ENCODE measurements at places on chromosomes 5 and 9.

DNA sequence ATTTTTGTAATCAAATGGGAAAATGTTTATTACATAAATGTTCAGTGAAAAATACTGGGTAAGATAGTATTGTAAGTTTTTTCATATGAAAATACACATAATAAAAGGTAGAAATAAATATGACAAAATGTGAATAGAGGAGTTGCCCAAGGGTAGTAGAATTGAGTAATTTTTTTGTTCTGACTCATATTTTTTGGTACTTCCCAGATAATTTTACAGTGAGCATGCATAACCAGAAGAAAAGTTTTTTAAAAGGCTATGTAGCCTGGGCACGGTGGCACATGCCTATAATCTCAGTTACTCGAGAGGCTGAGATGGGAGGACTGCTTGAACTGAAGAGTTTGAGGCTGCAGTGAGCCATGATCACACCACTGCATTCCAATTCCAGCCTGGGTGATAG lies 116.9 kb downstream of the PIP5K1B start:
- DNase-seq, result no peak

GRCh38 chr9:135440620-135441019 lies 39.0 kb upstream of the PPP1R26 start:
- no peak for DNase-seq

DNA sequence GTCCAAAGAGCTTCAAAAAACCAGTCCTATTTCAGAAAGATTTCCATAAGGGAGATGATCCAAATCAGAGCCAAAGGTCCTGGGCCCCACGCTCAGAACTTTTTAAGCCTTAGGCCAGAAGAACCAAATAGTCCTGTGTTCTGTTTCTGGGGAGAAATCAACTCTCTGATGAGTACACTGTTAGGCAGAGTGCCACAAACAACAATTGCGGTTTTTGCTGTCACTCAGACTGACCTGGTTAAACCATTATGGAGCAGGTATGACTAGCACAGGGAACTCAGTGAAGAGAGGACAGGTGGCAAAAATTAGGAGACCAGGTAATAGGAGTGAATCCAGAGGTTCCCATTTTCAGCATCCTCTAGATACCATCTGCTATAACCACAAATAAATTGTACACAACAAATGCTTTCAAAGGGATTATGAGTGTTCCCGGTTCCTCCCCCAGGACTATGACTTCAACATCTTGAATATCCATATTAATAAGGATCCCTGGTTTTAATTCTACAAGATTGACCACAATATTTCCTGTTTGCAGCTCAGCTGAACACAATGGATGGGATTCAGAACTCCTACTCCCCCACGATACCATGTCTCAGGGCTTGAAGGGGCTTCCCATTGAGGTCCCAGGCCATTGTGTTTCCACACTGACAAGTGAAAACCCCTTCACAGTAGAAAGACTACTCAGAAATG lies 52.1 kb upstream of the FREM1 start:
- no peak for DNase-seq

- DNase-seq, result no peak
Measured at GRCh38 chr5:107941036-107941435, 270.3 kb upstream of the EFNA5 start.

GRCh38 chr9:116656501-116656971 lies 30.6 kb upstream of the TRIM32 start:
- no peak for DNase-seq

- DNase-seq, result no peak
Measured at GRCh38 chr9:68500457-68501381, 40.0 kb downstream of the TMEM252 start.
